ENCODE measurements at places on chromosomes 1 and 21.

DNA sequence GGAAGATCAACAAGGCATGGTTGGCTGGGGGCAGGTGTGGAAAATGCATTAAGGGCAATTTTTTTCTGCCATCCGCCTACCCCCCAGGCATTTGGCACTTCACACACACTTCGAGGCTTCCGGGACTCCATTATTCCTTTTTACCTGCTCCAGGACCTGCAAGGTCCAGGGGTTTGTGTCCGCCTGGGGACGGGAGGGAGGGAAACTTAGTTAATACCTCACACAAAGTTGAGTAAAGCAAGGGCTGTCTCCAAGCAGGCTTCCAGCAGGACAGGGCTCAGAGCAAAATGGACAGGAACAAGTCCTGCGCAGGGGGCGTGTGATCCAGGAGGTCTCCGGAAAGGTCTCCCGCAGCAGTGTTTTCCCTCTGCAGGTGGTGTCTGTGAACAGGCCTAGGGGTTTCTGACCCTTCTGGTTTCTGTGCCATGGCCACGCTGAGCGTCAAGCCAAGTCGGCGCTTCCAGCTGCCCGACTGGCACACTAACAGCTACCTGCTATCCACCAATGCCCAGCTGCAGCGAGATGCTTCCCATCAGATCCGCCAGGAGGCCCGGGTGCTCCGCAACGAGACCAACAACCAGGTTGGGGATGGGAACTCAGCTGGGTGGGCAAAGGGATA lies 712 bp downstream of the TEKT2 start:
- no peak for DNase-seq

GRCh38 chr1:157641177-157641576 lies 43.3 kb upstream of the FCRL4 start:
- DNase-seq, result no peak

GRCh38 chr1:154842635-154843034 lies 27.4 kb downstream of the KCNN3 start:
- DNase-seq, result no peak

DNA sequence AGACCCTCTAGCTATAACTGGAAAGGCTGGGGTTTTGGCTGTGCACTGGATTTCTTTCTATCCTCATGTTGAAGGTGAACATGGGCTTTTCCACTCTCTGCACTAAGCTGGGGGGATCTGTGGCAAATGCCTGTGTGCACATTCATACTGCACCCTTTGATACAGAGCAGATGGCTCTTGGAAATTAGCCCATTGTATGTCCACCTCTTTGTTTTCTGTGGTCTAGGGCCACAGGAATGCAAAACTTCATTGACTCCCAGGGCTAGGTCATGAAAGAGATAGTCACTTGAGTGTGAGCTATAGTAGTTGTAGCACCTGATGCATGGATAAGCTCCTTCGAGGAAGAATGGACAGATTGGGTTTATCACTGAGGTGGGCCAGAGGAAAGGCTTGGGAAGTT lies 5.7 kb upstream of the OR14A16 start:
- no peak for DNase-seq

Data from DMS79 (cell line).